ENCODE measurements at places on chromosomes 12 and 14. TPM values are rescaled to one million over a fixed set of nuclear protein-coding genes. Genes with fewer than 3 reads are reported as not detected.

The SERPINA9 gene
- total RNA-seq = not detected

The APOF gene
- total RNA-seq = not detected

The MAP1LC3B2 gene
- 0.84 TPM for total RNA-seq

The LRRC10 gene
- total RNA-seq = not detected

The BHLHE41 gene
- total RNA-seq = 0.78 TPM

The MFAP5 gene
- total RNA-seq = not detected

The LRRK2 gene
- 0.49 TPM for total RNA-seq

The KRT3 gene
- not detected for total RNA-seq

The WDR20 gene
- total RNA-seq = 34.9 TPM

The NAB2 gene
- 13.8 TPM for total RNA-seq

The C12orf42 gene
- 0.29 TPM for total RNA-seq

The ABCD2 gene
- not detected for total RNA-seq

The GPRC5D gene
- not detected for total RNA-seq

The PLA2G1B gene
- total RNA-seq = not detected

The AICDA gene
- not detected for total RNA-seq

The PRKD1 gene
- total RNA-seq = 29.9 TPM

The SELPLG gene
- not detected for total RNA-seq

The PAH gene
- 17.4 TPM for total RNA-seq

The CCNB1IP1 gene
- 122 TPM for total RNA-seq

The RPGRIP1 gene
- 0.19 TPM for total RNA-seq

The CMA1 gene
- total RNA-seq = not detected

The TPH2 gene
- not detected for total RNA-seq

The CDK4 gene
- 208 TPM for total RNA-seq

The RPS6KL1 gene
- 3.5 TPM for total RNA-seq

The VASH1 gene
- total RNA-seq = 43.2 TPM

The DLK1 gene
- 5,491 TPM for total RNA-seq

The BICDL1 gene
- 11.7 TPM for total RNA-seq

The ADSS1 gene
- total RNA-seq = 9.7 TPM

The CLECL1 gene
- not detected for total RNA-seq

The DPY19L2 gene
- total RNA-seq = 18.7 TPM

The HSP90AA1 gene
- 811 TPM for total RNA-seq

The CLEC4C gene
- not detected for total RNA-seq

The GPATCH2L gene
- total RNA-seq = 73.3 TPM

The CLEC7A gene
- not detected for total RNA-seq

The DDHD1 gene
- total RNA-seq = 23.0 TPM

The PLBD1 gene
- 26.1 TPM for total RNA-seq

The IAPP gene
- total RNA-seq = not detected

The CLEC4D gene
- not detected for total RNA-seq

The HAL gene
- 0.46 TPM for total RNA-seq

All from progenitor cell of endocrine pancreas (in vitro differentiated cells).